ENCODE measurements at places on chromosomes 16 and 17.

DNA sequence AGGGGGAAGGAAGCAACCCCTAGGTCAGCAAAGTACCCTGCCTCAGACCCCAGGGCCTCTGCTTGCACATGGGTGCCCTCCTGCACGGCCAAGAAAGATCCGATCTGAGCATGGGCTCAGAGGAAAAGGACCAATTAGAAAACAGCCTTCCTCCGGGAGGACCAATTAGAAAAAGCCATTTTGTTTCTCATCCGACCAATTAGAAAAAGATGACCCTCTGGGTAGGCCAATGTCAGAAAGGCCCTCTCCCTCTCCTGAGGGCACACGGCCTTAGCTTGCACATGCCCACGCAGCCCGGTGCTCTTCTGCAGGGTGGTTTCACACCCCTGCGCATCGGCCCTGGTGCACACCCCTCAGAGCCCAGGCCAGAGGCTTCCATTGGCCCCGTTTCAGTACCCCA lies 5.1 kb upstream of the CISD3 start:
- DNase-seq, result peak; percentile 68

DNA sequence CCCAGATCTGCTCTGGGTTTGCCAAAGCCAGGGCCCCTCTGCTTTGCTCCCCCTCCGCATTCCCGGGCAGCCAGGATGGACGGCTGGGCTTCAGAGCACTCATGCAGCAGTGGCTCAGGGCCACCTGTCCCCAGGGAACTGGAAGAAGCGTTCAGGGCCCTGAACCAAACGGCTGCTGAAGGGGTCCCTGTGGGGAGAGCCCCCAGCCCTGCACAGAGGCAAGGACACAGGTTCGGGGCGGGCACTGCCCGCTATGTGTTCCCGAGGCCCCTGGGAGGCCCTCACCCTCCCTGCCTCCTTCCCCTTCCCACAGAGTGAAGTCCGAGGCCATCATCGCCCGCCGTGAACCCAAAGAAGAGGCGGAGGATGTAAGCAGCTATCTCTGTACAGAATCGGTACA lies 10.4 kb downstream of the NME3 start:
- DNase-seq, result no peak

- no peak for DNase-seq
These were observed 19.9 kb upstream of the MLKL start for GRCh38 chr16:74720579-74720978.

GRCh38 chr17:29504711-29505110 lies 62.1 kb downstream of the ABHD15 start:
- DNase-seq, result no peak

- no peak for DNase-seq
These were observed 14.4 kb downstream of the ATP6V0D1 start for GRCh38 chr16:67466581-67466980.

DNA sequence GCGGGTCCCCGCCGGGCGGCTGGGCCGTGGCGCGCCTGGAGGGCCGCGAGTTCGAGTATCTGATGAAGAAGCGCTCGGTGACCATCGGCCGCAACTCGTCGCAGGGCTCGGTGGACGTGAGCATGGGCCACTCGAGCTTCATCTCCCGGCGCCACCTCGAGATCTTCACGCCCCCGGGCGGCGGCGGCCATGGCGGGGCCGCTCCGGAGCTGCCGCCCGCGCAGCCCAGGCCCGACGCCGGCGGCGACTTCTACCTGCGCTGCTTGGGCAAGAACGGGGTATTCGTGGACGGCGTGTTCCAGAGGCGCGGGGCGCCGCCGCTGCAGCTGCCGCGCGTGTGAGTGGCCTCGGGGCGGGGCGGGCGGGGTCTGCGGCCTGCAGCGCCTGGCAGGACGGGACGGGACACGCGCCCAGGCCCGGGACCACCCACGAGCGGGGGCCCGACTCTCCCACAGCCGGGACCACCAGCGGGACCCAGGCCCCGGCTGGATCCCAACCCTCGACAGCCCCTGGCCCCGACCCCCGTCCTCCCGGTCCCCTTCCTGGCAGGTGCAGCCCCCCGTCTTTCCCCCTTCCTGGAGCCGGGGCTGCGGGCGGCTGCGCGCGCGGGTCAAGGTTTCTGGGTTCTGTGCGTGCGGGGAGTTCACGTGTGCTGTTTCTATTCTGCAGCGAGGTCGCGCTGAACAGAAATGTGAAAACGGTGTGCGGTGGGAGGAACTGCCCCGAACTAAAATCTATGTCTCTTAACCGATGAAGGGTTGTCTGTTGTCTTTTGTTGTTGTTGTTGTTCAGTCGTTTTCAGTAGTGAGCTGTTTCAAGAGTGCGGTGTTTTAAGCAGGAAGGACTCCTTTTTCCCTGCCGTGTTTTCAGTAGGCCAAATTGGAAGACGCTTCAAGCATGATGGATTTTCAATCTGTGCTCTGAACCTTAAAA lies 705 bp downstream of the FOXK2 start:
- no peak for DNase-seq

- no peak for DNase-seq
These were observed 23.3 kb downstream of the UNK start for GRCh38 chr17:75807861-75808260.

DNA sequence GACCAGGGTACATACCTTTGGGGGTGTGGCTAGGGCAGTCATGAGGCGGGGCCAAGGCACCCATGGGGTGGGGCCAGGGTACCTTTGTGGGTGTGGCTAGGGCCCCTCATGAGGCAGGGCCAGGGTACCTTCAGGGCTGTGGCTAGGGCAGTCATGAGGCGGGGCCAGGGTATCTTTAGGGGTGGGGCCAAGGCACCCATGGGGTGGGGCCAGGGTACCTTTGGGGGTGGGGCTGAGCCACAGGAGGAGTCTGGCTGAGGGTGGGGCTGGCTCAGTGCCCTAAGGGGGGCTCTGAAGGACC lies 3.5 kb downstream of the GNG13 start:
- DNase-seq, result no peak

- DNase-seq, result no peak
These were observed 114.2 kb downstream of the DNAH9 start for GRCh38 chr17:11712456-11712855.

DNA sequence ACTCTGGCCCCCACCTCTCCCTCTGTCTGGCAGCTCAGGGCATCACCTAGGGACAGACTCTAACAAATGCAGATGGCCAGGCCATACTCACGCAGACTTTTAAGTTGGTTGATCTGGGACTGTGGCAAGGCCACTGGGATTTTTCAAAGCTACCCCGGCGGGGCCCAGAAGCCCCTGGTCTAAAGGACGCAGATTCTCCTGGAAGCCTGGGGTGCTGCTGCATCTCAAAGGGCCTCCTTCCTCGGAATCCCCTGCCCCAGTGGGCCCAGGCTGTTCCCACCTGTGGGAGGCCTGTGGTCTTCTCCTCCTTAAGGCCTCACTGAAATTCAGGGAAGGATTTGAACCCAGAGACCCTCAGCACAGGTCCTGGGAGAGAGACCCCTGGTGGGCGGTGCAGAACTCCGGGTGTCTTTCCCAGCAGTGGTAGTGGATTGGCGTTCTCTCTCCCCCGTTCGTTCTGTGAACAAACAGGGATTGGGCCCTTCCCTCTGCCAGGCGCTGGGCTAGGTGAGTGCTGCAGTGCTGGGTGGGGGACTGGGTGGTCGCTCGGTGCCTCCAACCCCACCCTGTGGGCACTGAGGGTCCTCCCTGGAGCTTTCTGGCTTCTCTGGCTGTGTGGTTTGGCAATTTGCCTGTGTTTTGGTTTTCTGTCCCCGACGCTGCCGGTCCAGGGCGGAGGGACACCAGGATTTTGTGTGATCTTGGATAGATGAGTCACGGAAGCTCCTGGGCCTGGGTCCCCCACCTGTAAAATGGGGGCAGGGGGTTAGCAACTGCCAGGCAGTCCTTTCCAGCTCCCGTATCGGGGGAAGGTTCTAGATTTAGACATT lies 160.5 kb upstream of the GSE1 start:
- peak; percentile 39 for DNase-seq

DNA sequence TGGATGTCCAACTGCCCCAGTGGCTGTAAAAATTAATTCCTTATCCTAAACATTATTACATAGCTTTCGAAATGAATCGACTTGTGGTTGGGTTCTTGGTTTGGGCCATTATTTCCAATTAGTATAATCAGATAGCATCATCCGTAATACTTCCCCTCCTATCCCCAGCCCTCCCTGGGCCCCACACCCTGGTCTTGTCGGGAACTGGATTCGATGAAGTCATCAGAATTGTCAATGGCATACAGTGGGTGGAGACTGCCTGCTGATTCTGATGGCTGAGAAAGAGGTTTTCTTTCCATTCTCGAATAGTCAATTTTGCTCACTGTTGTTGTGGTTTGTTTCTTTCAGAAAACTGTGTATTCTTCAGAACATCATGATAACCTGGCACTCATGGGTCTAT lies 395.1 kb downstream of the SEC14L1 start:
- DNase-seq, result peak; percentile 18

GRCh38 chr16:58842746-58843145 lies 108.6 kb upstream of the GOT2 start:
- no peak for DNase-seq

- DNase-seq, result no peak
These were observed 16.1 kb upstream of the CRHR1 start for GRCh38 chr17:45768000-45768399.

- DNase-seq, result no peak
These were observed 209.4 kb downstream of the ZFHX3 start for GRCh38 chr16:72838586-72838910.

GRCh38 chr17:68868708-68869107 lies 86.5 kb downstream of the ABCA8 start:
- DNase-seq, result no peak
